ENCODE measurements at places on chromosomes 1 and 21.

GRCh38 chr1:234970401-234970730 lies 158.3 kb downstream of the TOMM20 start:
- DNase-seq = no peak

DNA sequence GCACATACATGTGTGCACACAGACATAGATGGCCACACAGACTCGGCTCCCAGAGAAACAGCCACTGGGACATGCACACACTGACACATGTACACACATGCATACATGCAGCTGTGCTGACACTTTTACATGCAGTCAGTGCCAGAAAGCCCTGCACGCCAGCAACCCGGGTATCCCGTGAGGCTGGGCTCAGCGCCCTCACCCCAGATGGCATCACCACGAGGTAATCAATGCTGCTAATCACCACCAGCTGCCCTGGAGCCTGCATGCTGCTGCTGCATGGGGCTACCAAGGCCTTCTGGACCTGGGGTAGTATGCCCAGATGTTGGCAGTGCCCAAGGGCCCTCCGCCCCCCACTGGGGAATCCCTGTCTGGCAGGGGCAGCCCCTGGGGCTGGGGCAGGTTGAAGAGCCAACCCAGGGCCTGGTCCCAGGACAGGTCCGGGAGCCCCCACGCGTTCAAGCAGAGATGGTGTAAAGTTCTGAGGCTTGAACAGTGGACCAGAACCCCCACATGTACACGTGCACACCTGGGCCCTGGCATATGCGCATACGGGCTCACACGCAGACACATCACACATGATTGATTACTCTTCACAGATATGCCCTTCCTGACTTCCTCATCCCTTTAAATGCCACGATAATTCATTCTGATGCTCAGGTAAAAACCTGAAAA lies 2.7 kb upstream of the COL16A1 start:
- DNase-seq = no peak

DNA sequence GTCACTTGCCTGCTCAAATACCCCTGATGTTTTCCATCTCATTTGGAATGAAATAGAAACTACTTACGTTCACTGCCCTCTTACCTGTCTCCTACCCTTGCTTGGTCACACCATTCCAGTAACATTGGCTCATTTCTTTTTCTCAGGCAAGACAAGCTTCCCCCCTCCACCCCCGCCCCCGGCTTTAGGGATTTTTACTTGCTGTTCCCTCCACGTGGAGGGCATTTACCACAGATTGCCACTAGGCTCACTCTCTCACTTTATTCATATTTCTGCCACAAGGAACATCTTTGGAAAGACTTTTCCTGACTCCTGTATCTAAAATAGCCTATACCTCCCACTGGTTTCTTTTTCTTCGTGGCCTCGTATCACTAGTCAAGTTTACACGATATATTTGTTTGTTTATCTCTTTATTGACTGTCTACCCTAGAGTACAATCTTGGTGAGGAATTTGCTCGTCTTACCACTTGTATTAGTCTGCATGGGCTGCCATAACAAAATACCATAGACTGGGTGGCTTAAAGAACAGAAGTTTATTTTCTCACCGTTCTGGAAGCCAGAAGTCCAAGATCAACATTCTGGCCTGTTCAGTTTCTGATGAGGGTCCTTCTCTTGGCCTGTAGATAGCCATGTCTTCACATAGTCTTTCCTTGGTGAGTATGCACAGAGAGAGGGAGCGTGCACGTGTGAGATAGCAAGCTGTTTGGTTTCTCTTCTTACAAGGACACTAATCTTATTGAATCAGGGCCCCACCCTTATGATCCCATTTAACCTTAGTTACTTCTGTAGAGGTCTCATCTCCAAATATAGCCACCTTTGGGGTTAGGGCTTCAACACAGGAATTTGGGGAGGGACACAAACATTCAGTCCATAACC lies 126.2 kb downstream of the NRDC start:
- no peak for DNase-seq

GRCh38 chr1:18954270-18955071 lies 2.0 kb downstream of the IFFO2 start:
- DNase-seq = no peak

DNA sequence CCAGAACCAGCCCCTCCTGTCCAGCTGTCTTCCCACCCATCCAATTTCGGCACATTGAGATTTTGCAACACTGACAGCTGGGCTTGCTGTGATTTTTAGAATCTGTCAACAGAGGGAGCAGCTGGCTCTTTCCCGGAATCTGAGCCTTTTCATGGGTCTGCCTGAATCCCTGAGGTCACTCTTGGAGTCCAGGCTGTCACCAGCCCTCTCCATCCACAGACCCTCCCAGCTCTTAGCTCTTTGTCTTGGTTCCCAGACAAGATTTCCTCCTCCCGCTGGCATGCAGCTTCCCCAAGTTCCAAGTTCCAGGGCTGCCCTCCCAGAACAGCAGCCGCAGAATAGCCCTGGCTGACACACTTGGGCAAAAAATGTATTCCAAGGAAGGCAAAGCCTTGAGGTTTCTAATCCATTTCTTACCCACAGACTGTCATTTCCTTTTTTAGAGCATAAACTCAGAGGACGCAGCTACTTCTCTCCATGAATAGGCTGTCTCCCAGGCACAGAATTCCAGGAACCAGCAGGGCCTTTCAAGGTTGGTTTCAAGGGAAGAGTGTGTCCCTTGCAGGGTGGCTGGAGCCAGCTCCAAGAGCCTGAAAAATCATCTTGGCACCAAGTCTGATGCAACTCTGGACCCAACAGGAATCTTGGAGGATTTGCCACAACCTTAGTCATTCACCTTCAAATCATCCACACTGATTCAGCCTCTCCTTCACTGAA lies 7.1 kb upstream of the TMEM61 start:
- no peak for DNase-seq

DNA sequence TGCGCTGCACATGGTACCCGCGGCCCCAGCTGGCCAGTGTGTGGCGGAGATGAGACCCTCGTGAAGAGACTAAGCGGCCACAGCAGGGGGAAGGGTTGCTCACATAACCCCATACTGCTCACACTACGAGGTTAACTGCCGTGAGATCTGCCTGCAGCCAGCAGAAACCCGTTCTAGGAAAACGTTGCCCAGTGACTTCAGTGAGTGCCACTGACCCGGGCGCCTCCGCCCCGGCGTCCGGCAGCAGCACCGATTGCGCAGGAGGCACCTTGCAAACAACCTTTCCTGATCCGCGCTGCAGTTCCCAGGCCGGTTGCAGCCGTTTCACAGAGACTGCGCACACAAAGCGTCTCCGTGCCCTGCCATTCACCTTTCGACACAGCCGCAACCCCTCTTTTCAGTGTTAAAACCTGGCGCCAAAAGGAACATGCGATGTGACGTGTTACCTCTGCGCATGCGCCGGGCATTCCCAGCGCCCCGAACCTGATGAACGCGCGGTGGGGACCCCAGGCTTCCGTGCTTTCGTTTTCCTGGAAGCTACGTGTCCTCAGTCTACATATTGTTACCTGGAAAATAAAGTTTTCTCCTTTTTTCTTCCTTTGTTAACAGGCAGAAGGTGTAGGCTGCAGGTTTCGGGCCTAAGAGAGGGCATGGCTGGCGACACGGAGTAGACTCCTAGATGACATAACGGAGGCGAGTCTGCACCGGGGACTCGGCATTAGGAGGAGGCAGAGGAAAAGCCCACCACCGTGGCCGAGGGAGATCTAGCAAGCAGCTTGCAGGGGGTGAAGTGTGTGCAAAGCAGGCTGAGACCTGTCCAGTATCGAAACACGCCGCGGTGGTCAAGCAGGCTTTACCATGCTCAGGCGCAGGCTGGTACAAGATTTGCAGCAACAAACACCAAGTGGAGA lies 8.9 kb downstream of the VPS26C start:
- peak; percentile 27 for DNase-seq

GRCh38 chr1:43312663-43313515 lies 12.1 kb downstream of the TIE1 start:
- DNase-seq = no peak

- no peak for DNase-seq
Measured at GRCh38 chr1:9805006-9805508, 18.7 kb downstream of the CLSTN1 start.
